ENCODE measurements at places on chromosomes 12 and 14. TPM values are rescaled to one million over a fixed set of nuclear protein-coding genes. Genes with fewer than 3 reads are reported as not detected.

Gene SDR9C7
- not detected for total RNA-seq

Gene C14orf180
- not detected for total RNA-seq

Gene CCDC175
- not detected for total RNA-seq

Gene CSRP2
- 0.27 TPM for total RNA-seq

Gene TSPAN8
- total RNA-seq, result not detected

Gene CLEC1A
- total RNA-seq, result not detected

Gene MAP1LC3B2
- 1.0 TPM for total RNA-seq

Gene TCL1A
- total RNA-seq, result not detected

Gene MMP17
- 0.21 TPM for total RNA-seq

Gene GMPR2
- total RNA-seq, result 45.7 TPM

Gene TOMM20L
- total RNA-seq, result not detected

Gene PLD4
- not detected for total RNA-seq

Gene SIX1
- not detected for total RNA-seq

Gene TMEM121
- total RNA-seq, result 16.4 TPM

Gene INSM2
- not detected for total RNA-seq

Gene KRT73
- total RNA-seq, result not detected

Gene SOS2
- total RNA-seq, result 13.4 TPM

Gene IL31
- 2.0 TPM for total RNA-seq

Gene RNU4-1
- total RNA-seq, result 620 TPM

Gene COL2A1
- total RNA-seq, result not detected

Gene SPTB
- total RNA-seq, result 0.17 TPM

Gene MYF6
- not detected for total RNA-seq

Gene VRTN
- not detected for total RNA-seq
